ENCODE measurements at places on chromosomes 6 and 20.
A peak's percentile ranks its signal among the peaks of the same experiment; 100 is the strongest.

DNA sequence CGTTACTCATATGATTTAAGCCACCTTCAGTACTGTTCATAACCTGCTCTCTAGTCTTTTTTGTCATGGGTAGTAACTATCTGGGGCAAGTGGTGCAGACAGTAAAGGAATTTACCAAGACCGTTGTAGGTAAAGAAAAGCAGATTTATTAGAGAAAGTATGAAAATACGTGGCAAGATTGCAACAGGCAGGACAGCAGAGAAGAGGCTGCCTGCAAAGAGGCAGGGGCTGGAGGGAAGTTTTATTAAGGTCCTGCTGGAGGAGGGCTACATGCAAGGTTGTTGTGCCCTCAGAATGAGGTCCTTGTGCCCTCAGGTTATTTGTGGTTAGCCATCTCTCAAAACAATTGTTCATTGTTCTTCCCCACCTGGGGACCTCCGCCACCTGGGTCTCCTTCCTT, 444.3 kb downstream of the BCKDHB start:
- no peak for DNase-seq

DNA sequence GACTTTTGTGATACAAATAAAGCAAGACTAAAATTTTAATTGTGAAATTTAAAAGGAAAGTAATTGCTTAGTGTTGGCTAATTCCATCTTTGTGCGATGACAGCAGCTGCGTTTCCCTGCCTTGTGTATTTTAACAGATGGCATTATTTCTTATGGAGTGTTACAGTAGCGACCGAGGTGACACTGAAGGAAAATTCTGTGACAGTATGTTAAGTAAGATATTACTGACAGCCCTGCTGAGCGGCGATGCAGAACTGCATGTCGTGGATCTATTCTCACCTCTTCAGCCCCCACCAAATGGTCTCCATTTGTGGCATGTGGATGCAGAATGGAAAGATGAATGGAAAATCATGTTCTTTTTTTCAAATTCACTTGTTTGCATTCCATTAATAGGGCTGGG, 289.4 kb downstream of the RNF144B start:
- DNase-seq, result no peak

DNA sequence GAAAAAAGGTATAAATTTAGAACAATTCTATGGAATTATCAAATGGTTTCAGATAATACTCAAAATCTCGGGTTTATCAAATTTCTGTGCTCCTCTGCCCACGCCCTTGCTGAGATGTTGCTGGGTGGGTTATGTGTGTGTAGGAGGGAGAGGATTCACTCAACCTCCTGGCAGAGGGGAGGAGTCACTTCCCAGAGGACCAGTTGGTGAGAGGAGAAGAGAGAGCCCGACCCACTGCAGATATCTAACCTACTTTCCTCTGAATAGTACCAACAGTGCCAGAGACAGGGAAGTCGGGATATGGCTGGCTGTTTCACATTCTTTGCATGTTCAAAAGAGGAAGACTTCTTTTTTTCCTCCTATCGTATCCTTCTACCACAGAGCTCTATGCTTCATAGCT, 187.1 kb upstream of the MAN1A1 start:
- DNase-seq, result no peak

- no peak for DNase-seq
These were observed 66.7 kb upstream of the TOP1 start for GRCh38 chr20:40961686-40962640.

DNA sequence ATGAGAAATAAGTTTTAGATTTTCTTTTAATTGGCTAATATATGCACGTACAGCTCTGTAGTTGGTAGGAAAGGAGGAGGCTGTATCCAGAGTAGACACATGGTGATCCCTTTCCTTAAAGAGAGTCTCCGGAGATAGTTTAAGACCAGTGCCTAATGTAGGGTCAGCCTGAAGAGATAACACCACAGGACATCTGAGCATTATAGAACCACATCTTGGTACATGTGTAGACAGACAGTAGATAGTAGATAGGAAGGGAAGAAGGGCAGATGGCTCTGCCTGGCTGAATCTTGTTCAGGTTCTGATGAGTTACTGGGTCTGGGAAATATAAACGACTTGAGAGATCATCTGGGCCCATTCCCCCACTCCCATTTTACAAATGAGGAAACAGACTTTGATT, 18.5 kb downstream of the CHMP4B start:
- no peak for DNase-seq

- no peak for DNase-seq
These were observed 707 bp downstream of the MAN1A1 start for GRCh38 chr6:119348748-119349360.

- no peak for DNase-seq
These were observed 12.4 kb downstream of the CST3 start for GRCh38 chr20:23625236-23625964.

DNA sequence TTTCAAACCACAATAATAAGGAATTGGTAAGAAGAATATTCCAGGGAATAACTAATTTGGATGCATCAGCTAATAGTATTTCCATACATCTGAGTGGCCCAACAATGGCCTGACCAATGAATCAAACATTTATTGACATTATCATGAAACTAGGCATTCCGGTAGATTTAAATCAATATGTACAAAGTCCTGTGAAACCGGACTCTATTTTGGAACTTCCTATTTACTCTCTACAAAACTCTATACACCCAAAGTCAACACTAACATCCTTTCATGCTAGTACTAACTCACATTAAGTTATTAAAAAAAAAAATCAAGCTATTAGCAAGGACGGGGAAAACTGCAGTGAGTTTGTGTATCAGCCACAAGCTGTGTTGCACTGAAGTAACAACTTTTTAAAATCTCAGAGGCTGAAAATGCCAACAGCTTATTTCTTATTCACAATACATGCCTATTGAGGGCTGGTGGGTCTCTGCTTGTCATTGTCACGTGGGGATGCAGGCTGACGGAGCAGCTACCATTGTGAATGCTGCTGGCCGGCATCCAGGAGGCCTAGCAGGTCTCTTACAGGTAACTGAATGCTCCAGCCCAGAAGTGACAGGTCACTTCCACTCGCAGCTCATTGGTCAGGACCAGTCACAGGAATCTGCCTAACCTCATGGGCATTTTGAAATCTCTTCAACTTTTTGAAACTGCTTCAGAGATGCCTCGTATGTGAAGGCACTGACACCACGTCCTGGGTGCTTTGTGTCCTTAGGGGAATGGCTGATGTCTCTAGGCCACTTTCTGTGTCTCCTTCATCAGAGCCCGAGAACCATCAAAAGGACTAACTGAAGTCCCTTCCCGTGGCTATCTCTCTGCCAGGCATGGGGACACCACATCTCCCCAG, 76.3 kb downstream of the SLC22A23 start:
- no peak for DNase-seq

DNA sequence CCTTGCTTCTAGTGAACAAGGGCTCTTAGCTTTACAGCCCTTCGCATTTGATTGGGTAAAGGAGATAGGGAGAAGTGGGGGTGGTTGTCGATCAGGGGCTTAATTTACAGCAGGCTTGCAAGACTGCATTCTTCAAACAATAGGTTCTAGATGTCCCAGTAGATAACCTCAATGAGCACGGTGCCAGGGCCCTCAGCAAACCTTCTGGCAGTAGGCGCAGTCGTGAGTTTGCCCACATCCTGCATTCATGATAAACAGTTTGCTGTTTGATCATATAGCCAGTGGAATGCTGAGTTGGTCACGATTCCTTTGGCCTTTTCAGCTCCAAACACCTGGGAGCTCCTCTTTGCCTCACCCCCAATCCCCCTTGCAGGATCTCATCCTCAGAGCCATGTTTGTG, 27.5 kb downstream of the SUN5 start:
- DNase-seq, result no peak

- no peak for DNase-seq
These were observed 758.0 kb upstream of the MMS22L start for GRCh38 chr6:98041056-98041455.

- peak; percentile 47 for DNase-seq
These were observed 347.8 kb upstream of the PLCB4 start for GRCh38 chr20:8721098-8721497.

GRCh38 chr6:9985481-9985880, 429.4 kb downstream of the TFAP2A start:
- no peak for DNase-seq

GRCh38 chr6:74519163-74519562, 686.7 kb downstream of the COL12A1 start:
- no peak for DNase-seq

- DNase-seq, result no peak
These were observed 128.9 kb downstream of the HIVEP2 start for GRCh38 chr6:142816031-142816430.

DNA sequence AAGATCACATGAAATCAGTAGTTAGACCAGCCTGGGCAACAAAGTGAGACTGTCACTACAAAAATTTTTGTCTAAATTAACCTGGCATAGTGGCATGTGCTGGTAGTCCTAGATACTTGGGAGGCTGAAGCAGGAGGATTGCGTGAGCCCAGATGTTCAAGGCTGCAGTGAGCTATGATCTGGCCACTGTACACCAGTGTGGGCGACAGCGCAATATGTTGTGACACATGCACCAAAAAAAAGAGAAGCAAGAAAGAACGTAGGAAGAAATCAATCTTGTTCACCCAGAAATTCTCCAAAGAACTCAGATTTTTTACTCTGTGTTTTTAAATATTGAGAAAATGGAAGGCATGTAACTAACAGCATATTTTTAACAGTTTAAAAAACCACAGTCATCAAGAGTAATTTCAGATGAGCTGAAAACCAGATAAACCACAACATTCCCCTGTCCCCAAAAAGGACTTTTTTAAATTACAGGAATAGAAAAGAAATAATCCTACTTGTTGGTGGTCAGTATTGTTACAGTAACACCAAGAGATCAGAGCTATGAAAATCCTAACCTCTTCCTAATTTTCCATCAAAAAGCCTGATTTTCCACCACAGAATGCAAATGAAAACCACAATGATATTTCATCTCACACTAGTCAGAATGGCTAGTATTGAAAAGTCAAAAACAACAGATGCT, 240.2 kb downstream of the KHDC1L start:
- DNase-seq, result no peak

- no peak for DNase-seq
These were observed 385.7 kb downstream of the GRIK2 start for GRCh38 chr6:101779051-101779844.

- no peak for DNase-seq
These were observed 19.4 kb downstream of the SDHAF4 start for GRCh38 chr6:70586114-70586513.

All from pulmonary artery endothelial cell (primary cell).